ENCODE measurements at places on chromosomes 5 and 9.
A peak's percentile ranks its signal among the peaks of the same experiment; 100 is the strongest.

GRCh38 chr9:135976944-135977343 lies 15.8 kb upstream of the UBAC1 start:
- DNase-seq = no peak

- no peak for DNase-seq
Measured at GRCh38 chr9:34253460-34253837, 74.6 kb downstream of the UBAP1 start.

- DNase-seq = no peak
Measured at GRCh38 chr5:34599471-34600117, 56.5 kb upstream of the RAI14 start.

DNA sequence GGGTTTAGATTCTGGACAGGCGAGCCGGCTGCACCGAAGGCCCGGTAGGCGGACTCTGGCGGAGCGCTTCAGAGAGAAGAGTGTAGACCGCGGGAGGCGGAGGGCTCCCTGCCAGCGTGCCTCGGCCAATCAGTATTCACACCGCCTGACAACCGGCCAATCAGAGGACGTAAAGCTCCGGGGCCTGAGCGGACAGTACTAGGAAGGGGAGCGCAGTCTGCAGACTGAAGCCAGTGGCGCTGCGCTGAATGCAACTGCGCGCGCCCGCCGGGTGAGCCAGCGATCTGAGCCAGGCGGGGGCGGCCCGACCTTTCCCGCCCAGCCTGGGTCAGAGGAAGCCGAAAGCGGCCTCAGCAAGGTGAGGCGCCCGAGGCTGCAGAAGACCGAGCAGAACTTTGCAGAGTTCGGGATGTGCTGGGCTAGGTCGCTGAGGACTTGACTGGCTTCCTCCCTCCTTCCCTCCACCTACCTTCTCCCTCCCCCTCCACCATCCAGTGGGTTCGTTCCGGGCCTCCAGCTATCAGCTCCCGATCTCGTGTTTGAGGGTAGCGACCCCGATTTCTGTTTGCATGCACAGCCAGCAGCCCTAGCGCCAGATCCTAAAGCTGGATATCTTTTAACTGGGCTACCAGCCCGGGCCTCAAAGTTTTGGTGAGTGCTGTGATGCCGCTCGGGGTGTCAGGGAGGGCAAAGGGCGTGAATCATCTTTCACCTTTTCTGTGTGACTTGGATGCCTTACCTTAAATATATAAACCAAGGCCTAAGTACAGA lies at the start of gene DMRT2:
TSS of gene DMRT2 (plus strand) at position 233 of the 771 bp plus-strand sequence. CDS start 1,257 bp downstream, outside the sequence.
- no peak for DNase-seq

- no peak for DNase-seq
Measured at GRCh38 chr5:17470064-17470463, 28.0 kb upstream of the TAF11L2 start.

DNA sequence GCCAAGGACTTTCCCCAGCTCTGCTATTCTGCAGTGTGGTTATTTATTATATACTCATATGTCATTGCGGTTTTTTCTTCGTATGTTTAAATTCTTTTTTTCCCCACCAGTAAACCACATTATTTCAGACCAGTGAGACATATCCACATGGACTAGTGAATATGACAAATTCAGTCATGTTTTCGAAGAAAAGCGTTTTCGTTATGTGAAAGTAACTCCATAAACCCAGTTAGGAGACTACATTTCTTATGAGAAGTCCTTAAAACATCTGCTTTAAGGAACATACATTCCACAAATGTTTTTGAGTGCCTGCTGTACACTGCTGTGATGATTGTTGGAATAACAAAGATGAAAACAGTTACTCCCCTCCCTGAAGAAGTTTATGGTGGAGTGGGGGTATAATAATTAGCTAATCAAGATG lies 591.8 kb upstream of the CLINT1 start:
- no peak for DNase-seq

DNA sequence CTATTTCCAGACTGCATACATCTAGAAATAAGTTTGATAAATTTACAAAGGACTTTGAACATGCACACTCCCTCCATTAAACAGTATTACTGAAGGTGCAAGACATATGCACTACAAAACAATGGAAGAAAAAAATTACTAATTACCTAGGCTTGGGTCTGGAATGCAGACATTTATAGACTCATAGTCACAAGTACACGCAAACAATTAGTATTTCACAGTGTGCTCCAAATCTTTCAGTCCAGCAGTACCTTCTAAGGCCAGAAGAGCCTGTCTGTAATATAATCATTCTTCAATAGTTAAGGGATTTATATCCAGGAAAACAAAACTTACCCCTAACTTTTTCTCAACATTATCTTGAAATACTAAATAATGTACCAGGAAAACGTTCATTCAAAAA lies 11.2 kb downstream of the RICTOR start:
- no peak for DNase-seq

GRCh38 chr5:68685863-68686262 lies 408.0 kb upstream of the SLC30A5 start:
- no peak for DNase-seq

DNA sequence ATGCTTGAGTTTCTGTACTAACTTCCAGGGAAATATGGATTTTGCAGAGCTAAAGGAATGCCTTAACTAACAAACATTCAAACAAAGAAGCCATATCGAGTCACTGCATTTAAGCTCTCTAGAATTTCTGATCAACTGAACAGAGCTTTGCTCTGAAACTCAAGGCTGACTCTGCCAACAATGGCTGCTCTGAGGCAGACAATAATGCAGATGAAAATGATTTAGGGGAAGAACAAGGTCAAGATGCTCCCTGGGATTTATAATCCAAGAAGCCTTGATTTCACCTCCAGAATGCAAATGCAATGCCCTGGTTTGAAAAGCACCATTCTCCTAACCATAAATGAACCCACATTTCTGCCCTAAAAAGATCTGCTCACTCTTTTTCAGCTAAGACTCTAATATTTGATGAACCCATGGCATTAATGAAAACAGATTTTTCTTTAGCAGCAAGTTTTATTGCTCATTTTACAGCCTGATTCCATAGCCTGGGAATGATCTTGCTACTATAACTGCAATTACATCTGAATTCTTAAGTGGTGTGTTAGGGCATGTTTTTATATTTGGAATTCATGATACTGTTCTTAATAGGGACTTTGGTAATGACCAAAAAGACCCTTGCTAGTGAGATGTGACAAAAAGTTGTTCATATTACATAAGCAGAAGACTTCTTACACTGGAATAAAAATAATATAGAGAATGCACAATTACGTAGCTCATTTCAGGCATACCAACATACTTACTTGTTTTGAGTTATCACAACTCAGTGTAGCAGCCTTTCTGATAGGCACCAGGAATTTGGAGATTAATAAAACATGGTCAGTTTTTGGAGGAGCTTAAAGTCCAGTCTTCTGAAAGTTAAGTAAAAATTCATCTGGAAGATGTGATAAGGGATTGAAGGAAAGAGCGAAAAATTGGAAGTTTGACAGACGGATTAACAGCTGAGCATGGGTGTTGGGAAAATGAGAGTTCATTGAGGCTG lies 169.4 kb downstream of the TRPM3 start:
- no peak for DNase-seq

- no peak for DNase-seq
Measured at GRCh38 chr5:142167458-142167857, 58.9 kb downstream of the NDFIP1 start.

DNA sequence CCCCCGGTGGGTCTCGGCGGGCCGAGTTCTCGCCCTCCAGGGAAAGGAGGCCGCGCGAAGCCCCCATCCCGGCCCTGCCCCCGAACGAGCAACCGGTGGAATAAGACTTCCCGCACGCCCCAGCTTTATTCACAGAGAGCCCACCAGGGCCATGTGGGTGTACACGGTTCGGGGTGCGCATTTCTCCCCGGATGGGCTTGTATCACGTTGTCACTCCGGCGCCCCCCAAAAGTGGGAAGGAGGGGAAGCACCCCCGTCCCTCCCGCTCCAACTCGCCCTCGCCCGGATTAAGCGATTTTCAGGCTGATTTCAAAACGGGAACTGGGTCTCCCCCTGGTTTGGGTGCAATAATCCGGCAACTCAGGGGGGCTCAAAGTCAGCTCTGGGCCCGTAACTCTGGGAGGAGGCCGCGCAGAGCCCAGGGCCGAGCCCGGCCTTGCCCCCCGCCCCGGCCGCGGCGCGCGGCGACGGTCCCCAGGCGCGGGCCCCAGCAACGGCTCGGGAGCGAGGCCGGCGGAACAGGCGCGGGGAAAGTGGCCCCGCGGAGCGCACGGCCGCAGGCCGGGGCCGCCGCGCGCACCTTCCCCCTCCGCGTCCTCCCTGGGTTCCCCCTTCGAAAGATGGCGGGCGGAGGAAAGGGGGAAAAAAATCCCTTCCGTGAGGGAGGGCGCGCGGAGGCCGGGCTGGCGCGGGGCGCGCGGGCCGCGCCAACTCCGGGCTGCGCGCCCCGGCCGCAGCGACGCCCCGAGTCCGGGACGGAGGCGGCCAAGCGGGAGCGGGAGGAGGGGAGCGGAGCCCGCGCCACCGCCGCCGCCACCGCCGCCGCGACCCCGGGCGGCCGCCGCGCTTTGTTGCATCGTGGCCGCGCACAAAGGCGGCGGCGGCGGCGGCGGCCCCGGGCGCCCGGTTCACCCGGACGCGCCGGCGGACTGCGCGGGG lies 644 bp downstream of the BRD3 start:
- DNase-seq = peak; percentile 51

DNA sequence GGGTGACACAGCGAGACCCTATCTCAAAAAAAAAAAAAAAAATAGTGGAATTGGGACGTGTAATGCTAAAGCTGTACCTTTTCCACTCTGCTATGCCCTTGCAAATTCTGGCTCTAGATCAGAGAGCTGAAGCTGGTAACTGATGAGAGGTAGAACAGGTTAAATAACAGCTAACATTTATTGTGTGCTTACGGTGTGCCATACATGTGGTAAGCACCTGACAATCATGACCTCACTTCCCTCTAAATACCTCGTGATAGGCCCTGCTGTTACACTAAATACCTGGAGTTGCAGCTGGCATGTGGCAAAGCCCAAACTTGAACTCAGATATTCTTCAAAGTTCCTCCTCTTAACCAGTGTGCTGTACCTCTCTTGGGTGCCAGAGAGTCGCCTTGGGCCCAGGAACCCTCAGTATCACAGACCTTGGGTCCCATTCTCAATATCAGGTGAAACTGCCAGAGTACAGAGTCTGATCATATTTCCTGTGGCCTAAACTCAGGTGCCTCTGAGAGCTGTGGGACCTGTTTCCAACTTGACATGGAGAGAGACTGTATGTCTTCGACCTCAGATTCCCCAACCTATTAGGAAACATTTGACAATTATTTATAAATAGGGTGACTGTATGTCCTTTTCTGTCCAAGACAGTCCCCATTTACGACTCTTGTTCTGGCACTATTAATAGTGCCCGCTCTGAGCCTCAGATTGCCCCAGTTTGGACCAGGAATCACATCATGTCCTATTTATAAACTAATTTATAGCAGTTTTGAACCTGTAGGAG lies 4.8 kb downstream of the ARL10 start:
- no peak for DNase-seq

GRCh38 chr5:52983731-52984636 lies 5.2 kb upstream of the ITGA2 start:
- DNase-seq = no peak

- DNase-seq = no peak
Measured at GRCh38 chr9:16236311-16236710, 634.2 kb downstream of the BNC2 start.

DNA sequence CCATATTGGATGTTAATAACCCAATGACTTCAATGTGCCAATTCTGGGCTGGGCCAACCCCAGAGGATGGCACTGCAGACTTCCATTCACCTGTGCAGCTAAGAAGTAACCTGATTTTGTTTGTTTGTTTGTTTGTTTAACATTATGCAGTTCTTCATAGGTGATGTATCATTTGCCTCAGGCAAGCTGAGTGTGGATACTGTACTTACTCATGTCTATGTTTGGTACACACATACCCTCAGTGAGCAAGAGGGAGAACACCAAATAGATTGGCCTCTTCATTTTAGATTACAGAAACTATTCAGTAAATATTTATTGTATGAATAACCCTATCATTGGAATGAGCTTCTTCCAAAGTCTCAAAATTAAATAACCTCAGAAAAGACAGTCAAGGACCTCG lies 180.2 kb upstream of the SMC2 start:
- no peak for DNase-seq

GRCh38 chr5:113218200-113218599 lies 216.6 kb downstream of the TSSK1B start:
- no peak for DNase-seq

GRCh38 chr5:151755383-151755782 lies 3.0 kb downstream of the ATOX1 start:
- DNase-seq = no peak

- DNase-seq = no peak
Measured at GRCh38 chr9:102054811-102055210, 316.4 kb upstream of the GRIN3A start.

- DNase-seq = no peak
Measured at GRCh38 chr9:136840877-136841645, 1.2 kb upstream of the AJM1 start.

GRCh38 chr5:82584631-82585030 lies 306.5 kb upstream of the RPS23 start:
- DNase-seq = no peak

DNA sequence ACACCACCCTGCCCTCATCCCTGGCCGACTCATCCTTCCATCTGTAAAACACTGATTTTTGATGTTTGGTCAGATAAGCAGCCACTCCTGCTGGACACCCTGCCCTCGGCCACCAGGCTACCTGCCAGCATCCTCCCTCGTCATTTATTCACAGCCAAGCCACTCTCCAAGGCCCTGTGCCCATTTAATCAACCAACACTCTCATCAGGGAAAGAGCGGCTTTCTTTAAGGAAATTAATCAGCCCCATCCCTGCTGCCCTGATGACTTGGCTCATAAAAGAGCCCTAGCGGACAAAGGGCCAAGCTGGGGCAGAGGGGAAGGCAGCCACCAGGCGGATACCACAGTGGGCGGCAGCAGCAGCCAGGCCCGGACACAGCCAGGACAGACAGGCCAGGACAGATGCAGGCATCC lies 52.4 kb downstream of the GOLM1 start:
- DNase-seq = no peak

- no peak for DNase-seq
Measured at GRCh38 chr5:121688781-121689180, 162.9 kb upstream of the FTMT start.

GRCh38 chr5:141564216-141564692 lies 54.5 kb downstream of the DIAPH1 start:
- peak; percentile 51 for DNase-seq

DNA sequence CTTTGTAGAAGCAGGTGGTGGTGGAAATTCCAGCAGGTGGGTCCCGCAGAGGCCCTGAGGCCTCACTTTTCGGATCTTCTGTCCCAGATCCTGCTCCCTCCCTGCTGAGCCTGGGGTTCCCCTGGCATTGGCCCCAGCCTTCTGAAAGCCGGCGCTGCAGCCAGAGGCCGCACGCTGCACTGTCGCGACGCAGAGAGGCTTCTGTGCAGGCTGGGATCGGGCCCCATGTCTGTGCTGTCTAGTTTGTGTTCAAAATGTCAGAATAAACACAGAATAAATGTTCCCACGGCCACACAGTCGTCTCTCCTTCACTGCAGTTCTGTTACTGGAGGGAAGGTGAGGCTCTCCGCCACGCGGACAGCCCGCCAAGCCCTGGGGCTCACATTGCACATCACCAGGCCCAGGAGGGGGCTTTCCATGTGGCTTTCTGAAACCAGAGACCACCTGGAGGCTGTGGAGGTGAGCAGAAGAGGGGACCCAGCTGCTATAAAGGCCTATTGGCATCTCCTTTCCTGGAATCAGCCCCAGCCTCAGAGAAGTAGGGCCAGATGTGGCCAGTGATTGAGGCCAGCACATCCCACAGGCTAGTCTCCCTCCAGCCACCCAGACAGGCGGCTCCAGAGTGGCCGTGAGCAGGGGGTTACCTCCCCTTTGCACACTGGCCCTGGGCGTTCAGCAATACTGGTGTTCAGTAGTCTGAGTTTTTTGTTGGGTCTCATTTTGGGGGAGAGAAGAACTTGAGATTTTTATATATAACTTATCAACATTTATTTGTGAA lies 46.5 kb downstream of the USP20 start:
- DNase-seq = no peak

GRCh38 chr9:107710953-107711352 lies 221.4 kb upstream of the KLF4 start:
- DNase-seq = no peak
